ENCODE measurements at places on chromosomes 2 and 18.

GRCh38 chr2:171173087-171173486, 12.4 kb upstream of the TLK1 start:
- DNase-seq = no peak

GRCh38 chr2:177641331-177641730, 248.8 kb downstream of the AGPS start:
- DNase-seq = no peak

GRCh38 chr2:102103992-102104871, 38.3 kb upstream of the IL1R1 start:
- no peak for DNase-seq

- no peak for DNase-seq
These were observed 32.8 kb downstream of the RFX8 start for GRCh38 chr2:101442042-101442666.

DNA sequence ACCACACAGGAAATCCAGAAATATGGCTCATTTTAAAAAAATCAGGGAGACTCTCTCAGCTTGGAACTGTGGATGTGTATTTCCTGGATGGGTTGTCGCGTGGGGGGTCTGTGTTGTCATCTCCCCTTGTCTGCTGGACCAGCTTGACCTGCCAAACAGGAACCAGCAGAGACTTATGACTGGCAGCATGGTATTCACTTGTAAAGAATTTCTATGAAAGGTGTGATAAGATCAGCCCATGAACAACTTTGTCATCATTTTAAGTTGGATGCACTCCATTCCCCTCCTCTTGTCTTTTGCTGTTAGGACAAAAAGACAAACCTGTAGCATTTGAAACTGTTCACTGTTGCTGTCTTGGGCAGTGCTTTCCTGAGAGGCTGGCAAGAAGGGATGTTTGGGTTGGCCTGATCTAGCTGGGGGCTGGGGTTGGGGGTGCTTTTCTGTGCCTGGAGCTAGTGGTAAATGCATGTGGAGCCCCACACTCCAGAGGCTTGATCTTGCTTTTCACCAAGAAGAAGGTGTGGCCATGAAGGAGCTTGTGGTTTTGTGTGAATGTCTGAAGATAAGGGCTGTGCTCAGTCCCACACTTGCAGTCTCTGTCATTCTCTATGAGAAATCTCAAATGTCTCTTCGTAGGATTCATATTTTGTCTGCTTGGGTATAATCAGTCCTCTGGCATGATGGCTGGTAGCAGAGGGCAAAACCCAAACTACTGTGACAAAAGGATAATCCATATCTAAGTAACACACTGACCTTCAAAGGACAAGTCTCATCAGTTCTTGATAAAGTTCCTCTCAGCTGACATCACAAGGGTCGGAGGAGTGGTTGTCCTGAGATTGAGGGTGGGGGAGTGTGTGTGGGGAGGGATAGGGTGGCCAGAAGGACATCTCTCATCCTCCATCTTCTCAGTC, 39.0 kb downstream of the RALB start:
- DNase-seq = no peak

- DNase-seq = no peak
These were observed 60.0 kb downstream of the ZEB2 start for GRCh38 chr2:144459937-144460336.

- no peak for DNase-seq
These were observed 5.8 kb upstream of the SIX3 start for GRCh38 chr2:44935729-44936098.

DNA sequence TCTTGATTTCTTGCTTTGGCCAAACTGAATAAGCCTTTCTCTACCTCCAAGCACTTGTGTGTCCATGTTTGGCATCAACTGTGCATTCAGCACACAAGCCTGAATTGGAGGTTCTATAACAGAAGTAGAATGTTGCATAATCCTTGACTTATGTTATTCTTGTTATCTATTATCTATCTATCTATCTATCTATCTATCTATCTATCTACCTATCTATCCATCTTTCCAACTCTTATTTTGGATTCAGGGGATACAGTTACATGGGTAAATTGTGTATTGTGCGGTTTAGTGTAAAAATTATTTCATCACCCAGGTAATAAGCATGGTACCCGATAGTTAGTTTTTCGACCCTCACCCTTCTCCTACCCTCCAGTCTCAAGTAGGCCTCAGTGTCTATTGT, 319.6 kb downstream of the PTH2R start:
- DNase-seq = no peak

GRCh38 chr2:98123286-98123685, 36.3 kb downstream of the VWA3B start:
- DNase-seq = no peak

DNA sequence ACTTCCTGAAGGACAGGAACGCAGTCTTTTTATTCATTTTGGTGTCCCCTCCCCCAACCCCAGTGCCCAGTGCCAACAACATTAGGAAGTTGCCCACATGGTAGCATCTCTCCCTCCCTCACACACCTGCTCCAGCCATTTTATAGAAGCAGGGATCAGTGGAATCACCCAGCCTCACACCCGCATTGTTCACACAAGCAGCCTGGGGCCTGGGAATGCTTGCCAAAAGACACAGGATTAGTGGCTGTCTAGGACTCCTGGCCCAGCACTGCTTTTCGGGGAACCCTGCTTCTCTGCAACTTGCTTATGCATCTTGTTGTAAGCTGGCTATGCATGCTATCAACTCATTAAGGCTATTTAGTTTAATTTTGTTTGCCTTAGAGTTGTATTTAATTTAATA, 17.9 kb downstream of the TMEM37 start:
- DNase-seq = no peak

DNA sequence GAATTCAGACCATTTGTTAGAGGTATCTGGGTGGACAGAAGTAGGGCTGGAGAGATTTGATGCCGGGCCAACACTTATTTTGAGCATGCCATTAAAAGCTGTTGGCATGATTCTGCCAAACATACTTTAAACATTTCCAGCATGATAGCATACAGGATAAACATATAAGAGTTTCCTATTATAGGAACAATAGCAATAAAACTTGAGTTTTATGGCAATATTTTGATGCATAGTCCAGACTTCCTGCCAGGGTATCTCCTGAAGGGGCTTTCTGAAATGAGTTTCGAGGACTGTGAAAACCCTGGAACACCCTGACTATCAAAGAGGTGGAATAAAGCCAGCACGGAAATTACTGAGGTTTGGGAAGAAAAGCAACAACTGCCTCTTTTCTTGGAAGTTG, 1398.0 kb upstream of the NXPH2 start:
- no peak for DNase-seq

GRCh38 chr2:236265675-236266074, 1.5 kb upstream of the ASB18 start:
- DNase-seq = no peak

DNA sequence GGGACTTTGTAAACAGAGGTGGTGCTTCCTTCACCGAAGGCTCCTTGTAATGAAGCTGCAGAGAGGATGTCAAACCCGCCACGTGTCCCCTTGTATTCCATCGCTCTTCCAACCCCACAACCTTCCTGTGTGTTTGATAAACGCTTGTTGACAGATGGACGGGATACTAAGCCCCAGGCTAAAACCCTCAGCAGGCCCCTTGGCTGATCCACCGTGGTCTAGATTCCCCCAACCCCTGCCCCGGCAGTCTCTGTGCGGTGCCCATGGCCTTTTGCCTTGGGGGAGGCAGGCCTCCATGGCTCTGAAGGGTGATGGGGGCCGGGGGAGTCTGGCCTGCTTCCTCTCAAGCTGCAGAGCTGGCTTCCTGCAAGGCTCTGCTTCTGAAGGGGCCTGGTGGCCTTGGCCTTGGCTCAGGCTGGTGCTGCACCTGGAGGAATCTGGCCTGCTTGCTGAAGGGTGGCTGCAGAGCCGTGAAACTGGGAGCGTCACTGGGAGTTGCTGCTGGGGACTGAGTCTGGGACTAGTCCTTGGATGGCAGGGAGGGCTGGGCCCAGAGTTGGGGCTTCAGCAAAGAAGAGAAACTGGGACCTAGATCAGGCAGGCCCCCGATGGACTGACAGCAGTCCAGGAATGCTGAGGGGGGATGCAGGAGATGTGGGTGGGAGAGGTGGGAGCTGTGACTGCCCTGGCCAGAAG, 9.6 kb upstream of the NTSR2 start:
- no peak for DNase-seq

DNA sequence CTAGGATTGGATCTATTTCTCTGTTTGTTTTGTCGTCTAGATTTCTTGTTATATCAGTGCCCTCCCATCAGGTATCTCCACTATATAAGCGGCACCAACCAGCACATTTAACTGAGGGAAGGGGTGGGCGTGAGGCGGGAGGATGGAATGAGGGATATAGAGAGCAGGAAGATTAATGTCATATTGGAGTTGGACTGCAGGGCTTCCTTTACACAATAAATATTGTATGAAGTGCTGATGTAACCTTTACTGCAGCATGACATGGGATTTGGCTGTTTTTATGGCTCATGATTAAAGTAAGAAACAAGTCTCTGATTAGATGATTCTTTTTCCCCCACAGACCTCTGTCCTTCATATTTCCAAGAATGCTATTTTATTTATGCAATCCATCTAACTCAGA, 54.8 kb downstream of the TMEM200C start:
- DNase-seq = no peak

DNA sequence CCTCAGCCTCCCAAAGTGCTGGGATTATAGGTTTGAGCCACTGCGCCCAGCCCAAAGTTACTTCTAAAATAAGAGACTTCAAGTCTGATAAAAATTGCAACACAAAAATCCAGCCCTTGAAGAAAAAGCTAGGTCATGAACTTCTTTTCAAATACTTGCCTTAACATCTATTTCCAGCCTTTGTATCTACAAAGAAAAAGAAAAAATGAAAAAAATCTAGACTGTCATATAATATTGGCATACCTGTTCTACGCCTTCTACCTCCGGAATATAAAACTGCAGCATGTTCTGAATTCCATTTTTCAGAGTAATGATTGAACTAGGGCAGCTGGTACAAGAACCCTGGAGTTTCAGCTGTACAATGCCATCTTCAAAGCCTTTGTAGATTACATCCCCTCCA, 13.1 kb upstream of the GFPT1 start:
- DNase-seq = no peak

GRCh38 chr2:111698743-111699554, 185.0 kb downstream of the ANAPC1 start:
- DNase-seq = no peak

DNA sequence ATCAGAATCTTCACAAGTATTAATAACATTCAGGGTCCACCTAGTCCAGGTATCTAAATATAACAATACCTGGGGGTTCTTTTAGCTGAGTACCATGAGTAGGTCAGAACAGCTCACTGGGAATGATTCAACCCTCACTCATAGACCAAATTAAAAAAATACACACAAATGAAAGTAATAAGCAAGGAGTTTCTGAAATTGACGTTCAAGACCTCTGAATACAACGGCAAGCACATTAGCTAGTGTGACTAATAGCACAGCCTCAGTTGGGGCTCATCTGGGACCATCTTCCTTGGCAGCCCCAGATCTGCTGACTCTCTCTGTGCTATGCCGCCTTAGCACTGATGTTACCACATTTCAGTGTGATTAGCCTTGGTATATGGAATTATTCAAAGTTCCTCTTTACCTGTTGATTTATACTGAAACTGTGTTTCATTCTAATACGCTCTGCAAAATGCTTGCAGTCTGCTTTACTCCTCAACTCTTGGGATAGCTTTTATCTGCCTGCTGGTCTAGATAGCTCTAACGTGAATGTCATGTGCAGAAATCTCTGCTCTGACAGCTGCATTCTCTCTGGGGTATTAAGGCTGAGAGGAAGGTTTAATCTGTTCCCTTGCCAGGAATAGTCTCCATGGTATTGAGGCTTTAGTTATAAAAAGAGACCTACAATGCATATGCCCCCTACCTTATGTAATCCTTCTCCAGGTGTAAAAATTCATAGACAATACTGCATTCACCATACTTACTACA, 153.3 kb downstream of the METTL4 start:
- no peak for DNase-seq

GRCh38 chr2:3137651-3138300, 239.8 kb downstream of the EIPR1 start:
- no peak for DNase-seq

DNA sequence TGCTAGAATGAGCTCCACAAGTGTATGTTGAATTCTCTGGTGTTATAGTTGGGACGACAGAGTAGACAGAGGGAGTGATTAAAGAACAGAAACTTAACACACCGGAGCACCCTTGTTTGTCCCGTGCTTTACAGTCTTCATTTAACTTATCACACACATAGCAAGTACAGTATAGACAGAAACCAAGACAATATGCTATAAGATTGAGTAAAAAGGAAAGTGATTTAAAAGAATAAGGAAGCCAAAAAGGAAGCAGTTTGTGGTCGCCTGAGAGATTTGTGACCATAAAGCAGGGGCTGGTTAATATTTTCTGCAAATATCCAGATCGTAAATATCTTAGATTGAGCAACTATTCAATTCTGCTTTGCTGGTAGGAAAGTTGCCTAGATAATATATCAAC, 1128.4 kb downstream of the TSN start:
- DNase-seq = no peak

DNA sequence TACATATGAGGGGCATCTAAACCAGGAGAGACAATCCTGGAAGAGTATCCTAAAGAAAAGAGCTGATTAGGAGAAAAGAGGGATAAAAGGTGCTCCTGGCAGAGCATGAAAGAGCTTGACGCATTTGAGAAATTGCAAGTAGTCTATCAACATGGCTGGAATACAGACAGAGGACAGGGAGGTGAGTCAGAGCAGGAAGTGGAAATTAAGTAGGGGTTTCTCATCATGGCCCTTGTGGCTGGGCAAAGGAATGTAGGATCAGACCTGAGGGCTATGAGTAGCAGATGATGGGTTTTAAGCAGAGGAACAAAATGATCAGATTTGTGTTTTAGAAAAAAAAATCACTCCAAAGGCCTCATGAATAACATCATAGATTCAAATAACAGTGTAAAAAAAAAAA, 49.2 kb upstream of the UGP2 start:
- DNase-seq = no peak

- no peak for DNase-seq
These were observed 34.5 kb downstream of the INPP5D start for GRCh38 chr2:233094614-233095013.

- no peak for DNase-seq
These were observed at the start of gene GPC1 for GRCh38 chr2:240435457-240435947. TSS of gene GPC1 (plus strand) at chr2:240435663. CDS start at chr2:240435919, 256 bp downstream.

- DNase-seq = no peak
These were observed 119.7 kb upstream of the KLF7 start for GRCh38 chr2:207285473-207285815.

DNA sequence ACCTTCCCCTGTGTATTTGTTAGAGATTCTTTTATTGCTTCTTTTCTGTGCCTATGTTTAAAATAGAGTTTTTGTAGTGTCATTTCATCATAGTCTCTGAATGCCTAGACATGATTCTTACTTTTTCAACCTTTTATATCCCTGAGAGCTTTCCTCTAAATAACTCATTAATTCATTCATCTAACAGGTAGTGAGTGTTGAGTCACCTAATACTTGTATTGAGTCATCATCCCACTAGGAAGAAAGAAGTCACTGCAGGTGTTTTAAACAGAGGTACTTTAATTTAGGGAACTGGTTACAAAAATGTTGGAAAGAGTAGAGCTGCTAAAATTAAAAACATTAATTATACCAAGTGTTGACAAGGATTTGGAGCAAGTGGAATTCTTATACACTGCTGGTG, 18.5 kb upstream of the NMS start:
- DNase-seq = no peak

Measured in mesothelial cell of epicardium (in vitro differentiated cells).